ENCODE measurements at places on chromosomes 11 and 22.

GRCh38 chr11:3835751-3836150 is 5.0 kb downstream of the RHOG start:
- no peak for DNase-seq

- DNase-seq, result no peak
Measured at GRCh38 chr11:115500547-115501501, 3.4 kb downstream of the CADM1 start.

DNA sequence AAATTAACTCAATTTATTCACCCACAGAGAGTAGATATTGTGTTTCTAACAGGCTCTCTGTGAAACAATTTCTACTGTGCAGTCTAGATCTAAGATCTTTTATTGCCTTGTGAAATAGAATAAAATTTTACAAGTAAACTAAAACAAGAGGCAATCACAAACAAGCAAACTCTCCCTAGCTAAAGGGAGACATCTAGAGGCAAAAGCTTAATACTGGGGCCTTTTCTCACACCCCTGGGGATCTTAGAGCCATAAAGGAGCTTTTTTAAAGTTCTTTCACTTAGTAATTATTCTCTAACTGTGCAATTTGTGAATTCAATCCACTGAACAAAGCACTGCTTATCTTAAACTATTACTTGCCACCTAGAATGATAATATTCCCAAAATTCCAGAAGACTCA is 19.7 kb downstream of the ALG9 start:
- DNase-seq, result no peak

GRCh38 chr11:33065445-33066178 is 26.2 kb downstream of the TCP11L1 start:
- peak; percentile 53 for DNase-seq

DNA sequence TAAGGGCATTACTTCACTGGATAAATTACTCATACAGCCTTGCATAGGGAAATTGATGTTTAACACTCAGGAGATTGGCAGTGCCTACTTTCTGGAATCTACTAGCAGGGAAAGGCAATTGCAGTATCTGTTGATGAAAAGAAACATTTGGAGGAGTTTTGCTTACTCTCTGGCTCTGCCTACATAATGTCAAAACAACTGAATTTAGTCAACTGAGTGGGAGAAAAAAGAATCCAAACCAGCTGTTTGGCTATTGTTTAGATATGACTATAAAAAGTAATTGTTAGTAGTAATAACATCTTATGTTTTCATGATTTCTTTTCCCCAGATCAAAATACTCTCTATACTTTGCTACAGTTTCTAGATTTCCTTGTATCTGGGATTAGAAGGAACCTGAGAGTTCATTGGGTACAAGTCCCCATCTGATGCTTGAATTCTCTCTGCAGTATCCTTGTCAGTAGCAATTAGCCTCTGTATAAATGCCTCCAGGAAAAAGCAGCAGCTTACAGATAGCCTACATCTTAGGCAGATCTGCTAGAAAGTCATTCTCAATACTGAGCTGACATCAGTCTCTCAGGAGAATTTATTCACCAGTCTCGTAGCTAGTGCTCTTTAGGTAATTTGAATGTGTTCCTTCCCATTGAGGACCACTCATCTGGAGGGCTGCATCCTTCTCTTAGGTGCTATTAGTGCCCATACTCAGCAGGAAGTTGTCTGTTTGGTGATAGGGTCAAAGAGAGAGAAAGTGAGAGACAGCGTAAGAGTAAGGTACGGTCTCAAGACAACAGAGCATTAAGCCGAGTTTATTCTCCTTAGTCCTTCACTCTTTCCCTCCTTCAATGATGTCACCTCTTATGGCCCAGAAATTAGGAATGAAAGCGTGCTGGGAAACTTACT is 185.9 kb upstream of the CCDC90B start:
- no peak for DNase-seq

DNA sequence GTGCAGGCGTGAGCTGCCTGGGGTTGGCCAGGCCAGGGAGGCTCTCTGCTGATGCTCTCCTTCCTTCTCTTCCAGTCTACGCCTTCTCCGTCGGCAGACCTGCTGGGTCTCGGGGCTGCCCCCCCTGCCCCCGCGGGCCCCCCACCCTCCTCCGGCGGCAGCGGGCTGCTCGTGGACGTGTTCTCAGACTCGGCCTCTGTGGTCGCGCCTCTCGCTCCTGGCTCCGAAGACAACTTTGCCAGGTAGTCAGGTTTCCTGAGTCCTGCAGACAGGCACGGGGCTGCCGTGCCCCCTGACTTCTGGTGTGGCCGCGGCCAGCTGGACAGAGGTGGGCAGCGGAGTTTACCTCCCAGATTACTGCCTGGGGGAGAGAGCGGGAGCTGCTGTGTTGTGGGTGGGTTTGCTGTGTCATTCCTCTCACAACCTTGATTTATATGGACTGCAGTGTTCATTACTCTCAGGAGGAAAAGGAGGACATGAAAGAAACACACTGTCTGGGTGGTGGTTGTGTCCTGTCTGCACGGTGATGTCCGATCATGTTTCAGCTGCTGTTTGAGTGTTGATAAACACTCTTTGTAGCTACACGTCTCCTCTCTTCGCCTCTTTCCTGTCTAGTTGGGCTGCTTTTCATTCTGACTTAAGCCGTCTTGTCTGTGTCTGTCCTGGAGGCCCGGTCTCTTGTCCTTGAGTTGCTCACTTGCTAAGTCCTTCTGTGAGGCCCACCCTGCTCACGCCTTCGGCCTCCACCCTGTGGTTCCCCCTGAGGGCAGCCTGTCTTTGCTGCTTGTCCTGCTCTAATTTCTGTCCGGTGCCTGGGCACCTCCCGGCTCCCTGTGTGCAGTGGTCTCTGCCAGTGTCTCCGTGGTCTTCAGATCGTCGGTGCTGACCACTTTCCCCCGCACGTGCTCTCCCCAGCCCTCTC is 35.9 kb downstream of the MUC6 start:
- no peak for DNase-seq

DNA sequence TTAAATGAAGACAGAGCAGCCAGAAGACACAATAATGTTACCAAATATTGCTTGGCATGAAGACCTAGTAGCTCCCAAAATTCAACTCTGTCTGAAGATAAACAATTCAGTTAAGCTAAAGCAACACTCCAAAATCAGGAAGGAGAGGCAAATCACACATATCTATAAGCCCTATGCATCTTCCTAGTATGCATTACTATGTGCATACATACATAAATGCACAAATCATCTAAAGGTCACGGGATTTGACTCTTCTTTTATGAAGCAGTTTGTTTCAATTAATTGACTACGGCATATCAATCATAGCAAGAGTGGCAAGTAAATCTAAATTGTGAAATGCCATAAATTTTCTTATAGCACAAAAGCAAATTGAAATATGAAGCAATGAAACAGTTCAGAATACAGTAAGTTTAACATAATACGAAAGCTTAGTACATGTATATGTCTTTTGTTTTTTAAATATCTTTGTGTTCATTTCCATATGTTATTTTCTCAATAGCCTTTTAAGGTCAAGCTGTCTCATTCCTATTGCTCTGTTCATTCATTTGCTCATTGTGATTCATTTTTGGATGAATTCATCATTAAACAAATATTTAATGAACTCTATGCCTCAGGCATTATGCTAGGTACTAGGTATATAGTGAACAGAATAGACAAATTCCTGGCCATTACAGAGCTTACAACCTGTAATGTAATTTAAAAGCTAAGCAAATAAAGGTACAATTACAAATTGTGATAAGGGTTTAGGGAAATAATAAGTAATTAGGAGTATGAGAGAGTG is 540.5 kb downstream of the DLG2 start:
- no peak for DNase-seq

GRCh38 chr11:86702220-86702983 is 30.0 kb upstream of the ME3 start:
- DNase-seq, result no peak

- no peak for DNase-seq
Measured at GRCh38 chr11:124656774-124657630, 16.5 kb downstream of the SIAE start.

- no peak for DNase-seq
Measured at GRCh38 chr11:99432677-99433076, 411.9 kb downstream of the CNTN5 start.

GRCh38 chr11:66037327-66037726 is 11.0 kb upstream of the CATSPER1 start:
- DNase-seq, result no peak

GRCh38 chr11:106728379-106728778 is 289.9 kb downstream of the GUCY1A2 start:
- DNase-seq, result no peak

DNA sequence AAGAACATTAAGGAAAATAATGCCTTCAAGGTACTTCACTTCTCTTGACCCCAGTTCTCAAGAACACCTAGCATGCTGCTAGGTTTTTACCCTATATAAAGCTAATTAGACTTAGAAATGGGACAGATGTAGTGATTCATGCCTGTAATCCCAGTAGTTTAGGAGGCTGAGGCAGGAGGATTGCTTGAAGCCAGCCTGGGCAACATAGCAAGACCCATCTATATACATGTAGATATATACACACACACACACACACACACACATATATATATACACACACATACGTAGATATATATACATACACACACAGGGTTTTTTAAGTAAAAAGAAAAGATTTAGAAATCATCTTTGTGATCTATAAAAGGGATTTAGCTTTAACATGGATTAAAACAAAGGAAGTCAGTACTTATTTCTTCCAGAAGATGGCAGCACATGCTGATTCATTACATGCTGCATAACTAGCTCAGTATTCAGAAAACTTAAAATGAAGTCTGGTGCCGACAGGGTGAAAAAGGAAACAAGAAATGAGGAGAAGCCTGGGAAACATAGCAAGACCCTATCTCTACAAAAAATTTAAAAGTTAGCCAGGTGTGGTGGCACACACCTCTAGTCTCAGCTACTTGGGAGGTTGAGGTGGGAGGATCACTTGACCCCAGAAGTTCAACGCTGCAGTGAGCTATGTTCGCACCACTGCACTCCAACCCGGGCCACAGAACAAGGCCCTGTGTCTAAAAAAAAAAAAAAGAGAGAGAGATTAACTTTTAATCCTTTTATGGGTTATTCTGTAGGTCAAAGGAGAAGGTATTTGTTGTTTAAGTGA is 28.5 kb upstream of the RBX1 start:
- DNase-seq, result no peak

DNA sequence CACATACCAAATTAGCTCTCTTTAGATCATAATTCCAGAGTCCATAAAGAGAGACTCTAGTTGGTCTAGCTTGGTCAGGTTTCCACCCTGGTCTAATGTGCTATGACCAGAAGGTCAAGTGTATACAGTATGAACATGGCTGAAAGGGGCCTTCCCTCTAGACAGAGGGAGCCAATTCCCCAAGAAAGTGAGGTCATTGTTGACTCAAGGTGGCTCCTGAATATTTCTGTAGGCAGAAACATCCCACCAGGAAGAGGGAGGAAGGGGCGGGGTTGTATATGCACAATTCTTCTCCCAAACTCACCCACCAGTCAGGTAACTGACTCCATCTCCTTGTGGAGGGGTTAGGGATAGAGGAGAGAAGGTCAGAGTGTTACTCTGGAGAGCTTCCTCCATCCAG is 281.8 kb upstream of the PLET1 start:
- DNase-seq, result no peak

GRCh38 chr11:74453373-74453975 is 13.9 kb downstream of the KCNE3 start:
- DNase-seq, result peak; percentile 28

GRCh38 chr11:19677381-19678080 is 35.1 kb upstream of the NAV2 start:
- DNase-seq, result no peak

DNA sequence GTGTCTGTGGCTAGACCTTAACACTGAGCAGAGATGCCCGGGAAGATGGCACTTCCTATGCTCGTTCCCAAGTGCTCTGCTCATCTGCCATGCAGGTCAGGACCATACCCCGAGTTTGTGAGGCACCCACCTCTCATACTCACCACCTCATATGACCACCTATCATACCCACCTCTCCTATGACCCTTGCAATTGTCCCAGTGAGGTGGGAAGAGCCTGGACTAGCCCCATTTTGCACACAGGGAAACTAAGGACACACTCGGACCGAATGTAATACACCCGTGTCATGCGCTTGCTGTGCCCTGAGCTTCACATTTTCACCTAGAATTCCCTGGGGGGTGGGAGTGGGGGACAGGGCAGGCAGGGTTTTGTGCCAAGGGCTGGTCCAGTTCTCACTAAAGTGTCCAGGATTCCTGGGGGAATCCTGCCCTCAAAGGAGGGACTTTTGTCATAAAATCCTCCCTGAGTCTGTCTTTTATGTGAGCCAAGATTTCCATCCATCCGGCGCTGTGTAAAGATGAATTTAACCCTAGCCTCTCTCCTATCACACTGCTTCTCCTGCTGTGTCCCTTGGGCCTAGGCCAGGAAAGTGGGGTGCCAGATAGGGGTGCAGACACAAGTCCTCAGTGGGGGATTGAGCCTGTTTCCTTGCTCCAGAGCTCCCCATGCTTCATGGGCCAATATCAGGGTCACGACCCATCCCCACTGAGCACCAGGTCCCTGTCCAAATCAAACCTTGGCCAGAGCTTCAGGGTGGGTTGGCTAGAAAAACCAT is 20.0 kb downstream of the TPBGL start:
- DNase-seq, result no peak

- DNase-seq, result no peak
Measured at GRCh38 chr11:119629834-119630624, 99.0 kb downstream of the NECTIN1 start.

DNA sequence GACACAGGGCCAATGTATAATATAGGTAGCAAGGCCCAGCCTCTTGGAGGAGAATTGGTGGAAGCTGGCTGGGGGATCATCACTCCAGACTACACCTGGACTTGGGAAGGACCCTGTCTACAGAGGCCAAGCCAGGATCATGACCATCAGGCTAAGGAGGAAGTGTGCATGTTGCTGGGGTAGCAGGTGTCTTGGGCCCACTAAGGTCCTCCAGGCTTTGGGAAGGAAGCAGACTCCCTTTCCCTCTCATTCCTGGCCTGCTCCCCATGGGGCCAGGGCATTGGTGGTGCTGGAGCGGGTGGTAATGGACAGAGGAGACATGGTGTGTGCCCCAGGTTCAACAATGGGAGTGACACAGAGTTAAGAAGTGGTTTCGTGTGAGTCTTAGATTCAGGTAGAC is 16.0 kb upstream of the TUB start:
- no peak for DNase-seq

- DNase-seq, result no peak
Measured at GRCh38 chr22:39514373-39514973, 5.9 kb upstream of the ATF4 start.

GRCh38 chr11:23789200-23789853 is 707.5 kb upstream of the LUZP2 start:
- DNase-seq, result no peak

- DNase-seq, result no peak
Measured at GRCh38 chr11:69498614-69499175, 17.2 kb downstream of the LINC01488 start.

Data from stimulated activated CD8-positive, alpha-beta memory T cell treated with anti-CD3 and anti-CD28 coated beads, Interleukin-2, amount 100 ng/mL, for 1 hour (primary cell).